ENCODE measurements at places on chromosomes 2 and 18.

DNA sequence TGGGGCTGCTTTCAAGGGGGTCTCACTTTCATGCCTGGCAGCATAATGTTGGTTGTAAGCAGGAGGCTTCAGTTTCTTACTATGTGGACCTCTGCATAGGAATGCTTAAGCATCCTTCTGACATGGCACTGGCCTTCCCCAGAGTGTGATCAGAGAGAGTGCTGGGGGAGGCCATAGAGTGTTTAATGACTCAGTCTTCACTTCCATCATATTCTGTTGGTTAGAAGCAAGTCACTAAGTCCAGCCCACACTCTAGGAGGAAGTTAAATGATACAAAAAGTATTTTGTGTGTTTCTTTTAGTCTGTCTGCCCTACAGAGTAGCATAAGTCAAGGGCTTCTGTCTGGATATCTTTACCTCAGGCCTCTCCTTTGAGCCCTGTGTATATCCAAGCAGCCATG, 64.9 kb downstream of the GALNT1 start:
- no peak for DNase-seq

GRCh38 chr2:84029903-84030575, 429.0 kb downstream of the SUCLG1 start:
- no peak for DNase-seq

DNA sequence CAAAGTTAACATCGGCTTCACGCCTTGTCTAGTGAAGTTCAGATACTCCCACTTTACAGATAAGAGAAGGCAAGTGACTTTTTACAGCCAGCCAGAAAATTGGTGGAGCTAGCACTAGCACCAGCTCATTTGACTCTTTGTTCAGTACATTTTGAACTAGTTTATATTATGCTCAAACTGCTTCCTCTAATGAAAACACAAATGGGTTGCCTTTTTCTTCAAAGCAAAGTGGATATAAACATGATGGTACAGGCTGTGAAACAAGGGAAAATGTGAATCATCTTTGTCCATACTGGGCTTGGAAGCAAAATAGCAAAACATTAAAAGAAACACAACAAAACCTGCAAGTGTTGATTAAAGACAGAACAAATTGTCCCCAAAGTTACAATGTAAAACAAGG, 99.6 kb upstream of the LHCGR start:
- DNase-seq: no peak

DNA sequence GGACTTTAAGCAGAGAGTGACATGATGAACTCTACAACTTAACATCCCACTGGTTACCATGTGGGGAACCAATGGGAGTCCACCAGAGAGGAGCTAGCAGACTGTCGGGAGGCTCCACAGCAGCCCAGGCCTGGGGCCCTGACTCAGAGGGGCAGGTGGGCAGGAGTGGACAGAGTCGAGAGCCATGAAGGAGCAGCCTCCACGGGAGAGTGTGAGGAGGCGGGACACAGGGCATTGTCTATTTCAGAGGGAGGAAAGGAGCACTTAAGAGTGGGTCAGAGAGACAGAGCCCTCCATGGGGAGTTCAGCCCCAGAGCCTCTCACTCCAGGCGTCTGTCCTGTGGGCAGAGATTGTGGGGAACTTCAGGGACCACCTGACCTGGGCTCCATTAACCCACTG, 118.7 kb downstream of the CYP26B1 start:
- DNase-seq: no peak

- DNase-seq: no peak
Observed at GRCh38 chr2:46167924-46168323, 129.3 kb upstream of the EPAS1 start.

DNA sequence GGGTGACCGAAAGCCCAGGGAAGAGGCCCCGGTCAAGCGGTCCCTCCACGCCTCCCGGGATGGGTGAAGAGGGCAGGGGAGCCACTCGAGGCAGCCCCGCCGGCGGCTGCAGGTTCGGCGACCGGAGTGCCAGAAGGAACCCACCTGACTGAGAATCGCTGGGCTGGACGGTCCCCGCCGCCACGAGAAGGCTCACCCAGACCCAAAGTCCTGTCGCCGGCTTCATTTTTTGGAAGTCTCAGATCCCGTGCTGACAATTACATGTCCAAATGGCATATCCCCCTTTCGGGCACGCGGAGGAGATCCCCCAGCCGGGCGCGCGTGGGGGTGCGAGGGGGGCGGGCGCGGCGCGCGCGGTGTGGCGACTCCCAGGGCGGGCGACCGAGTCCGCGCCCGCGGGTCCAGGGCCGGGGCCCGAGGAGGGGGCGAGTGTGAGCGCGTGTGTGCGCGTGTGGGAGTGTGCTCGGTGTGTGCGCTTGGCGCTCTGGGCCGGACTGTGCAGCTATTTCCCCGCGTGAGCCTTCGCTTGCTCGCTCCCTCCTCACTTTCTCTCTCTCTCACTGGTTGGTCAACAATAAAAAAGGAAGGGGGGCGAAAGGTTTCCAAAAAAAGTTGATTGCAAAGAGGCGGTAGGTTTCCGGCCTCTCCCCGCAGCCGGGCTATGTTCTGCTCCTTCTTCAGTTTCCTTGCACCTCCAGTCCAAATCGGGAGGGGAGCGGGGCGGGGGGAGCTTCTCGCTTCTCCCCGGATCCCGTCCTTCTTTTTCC, at the start of gene ERBB4:
Gene ERBB4 (minus strand): TSS at position 498 of the 767 bp plus-strand sequence. CDS start 272 bp downstream, at position 226.
- DNase-seq: no peak

DNA sequence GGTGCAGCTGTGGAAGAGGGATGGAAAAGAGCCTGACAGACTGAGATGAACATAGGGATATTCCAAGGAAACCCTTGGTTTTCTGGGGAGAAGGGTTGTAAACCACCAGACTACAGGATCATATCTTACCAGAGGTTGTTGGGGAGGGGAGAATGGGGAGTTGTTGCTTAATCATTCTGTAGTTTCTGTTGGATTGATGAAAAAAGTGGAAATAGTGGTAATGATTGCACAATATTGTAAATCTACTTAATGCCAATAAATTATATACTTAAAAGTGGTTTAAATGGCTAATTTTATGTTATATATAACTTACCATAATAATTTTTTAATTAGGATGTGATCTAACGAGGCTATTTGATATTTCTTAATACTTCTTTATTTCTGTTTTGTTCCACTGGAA, 800.9 kb downstream of the BCL11A start:
- DNase-seq: no peak

- no peak for DNase-seq
Observed at GRCh38 chr18:62396381-62396780, 71.3 kb downstream of the TNFRSF11A start.

DNA sequence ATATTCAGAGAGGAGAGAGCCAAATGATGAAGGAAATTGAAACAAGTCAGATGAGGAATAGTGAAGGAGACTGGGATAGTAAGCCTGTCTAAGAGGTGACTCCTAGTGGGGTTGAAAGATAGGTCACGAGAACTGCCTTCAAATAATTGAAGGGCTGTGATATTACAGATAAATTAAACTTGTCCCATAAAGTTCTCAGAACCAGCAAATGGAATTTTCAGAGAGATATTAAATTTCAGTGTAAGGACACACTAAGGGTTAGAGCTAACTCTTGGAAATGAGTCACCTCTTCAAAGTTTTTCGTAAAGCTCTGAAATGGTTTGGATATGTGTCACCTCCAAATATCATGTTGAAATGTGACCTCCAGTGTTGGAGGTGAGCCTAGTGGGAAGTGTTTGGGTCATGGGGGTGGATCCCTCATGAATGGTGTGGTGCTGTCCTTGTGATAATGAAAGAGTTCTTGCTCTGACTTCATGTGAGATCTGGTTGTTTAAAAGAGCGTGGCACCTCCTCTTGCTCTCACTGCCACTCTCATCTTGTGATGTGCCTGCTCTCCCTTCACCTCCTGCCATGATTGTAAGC, 87.3 kb downstream of the BABAM2 start:
- no peak for DNase-seq
